Astrocyte (in vitro differentiated cells and primary cell): ENCODE measurements at places on chromosomes 1 and 21.

DNA sequence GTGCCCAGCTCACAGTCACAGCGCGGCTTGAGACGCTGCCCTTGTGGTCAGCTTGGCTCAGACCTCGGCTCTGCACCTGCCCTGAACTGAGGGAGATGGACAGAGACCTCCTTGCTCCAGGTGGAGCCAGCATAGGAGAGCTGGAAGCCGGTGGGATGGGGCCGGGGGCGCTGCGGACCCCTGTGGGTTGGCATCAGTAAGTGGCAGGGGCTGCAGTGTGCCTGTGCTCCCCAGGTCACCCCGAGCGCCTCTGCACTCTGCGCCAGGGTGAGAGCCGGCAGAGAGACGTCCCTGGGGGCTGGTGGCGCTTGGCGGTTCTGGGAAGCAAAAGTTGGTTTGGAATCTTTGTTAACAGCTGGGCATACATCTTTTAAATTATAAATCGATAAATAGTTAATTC lies 105.6 kb upstream of the TTC34 start:
- no peak overlapping the region for H3K27ac ChIP-seq
- no peaks in the 10 kb centered on the region for H3K4me1 ChIP-seq
- no peaks in the 10 kb centered on the region for H3K36me3 ChIP-seq
- H3K4me3 ChIP-seq: no peak overlapping the region
- H3K27me3 ChIP-seq: no peaks in the 10 kb centered on the region

DNA sequence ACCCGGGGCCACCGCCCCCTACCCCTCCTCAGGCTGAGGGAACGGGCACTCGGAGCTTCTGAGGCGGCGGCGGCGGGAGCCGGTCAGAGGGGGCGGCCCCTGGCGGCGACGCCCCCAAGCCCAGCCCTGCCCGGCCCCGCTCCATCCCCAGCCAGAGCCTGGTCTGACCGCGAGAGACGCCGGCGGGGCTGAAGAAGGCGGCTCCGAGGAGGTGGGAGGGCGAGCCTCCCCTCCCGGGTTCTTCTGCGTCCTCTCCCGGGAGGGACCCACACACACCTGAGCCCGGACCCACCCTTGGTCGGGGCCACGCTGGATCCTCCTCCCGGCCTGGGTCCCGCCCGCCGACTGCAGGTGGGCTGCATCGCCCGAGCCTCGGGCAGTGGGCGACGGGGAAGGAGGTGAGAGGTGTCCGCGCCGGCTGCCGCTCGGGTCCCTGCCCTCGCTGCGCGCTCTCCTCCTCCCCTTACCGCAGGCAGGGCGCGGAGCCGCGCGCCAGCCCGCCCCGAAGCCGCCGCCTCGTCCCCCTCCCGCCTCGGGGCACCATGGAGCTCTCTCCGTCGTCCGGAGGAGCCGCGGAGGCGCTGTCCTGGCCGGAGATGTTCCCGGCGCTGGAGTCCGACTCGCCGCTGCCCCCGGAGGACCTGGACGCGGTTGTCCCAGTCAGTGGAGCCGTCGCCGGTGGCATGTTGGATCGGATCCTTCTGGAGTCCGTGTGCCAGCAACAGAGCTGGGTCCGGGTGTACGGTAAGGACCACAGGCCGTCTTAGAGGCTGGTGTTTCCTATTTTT lies at the start of gene RASAL2:
Gene RASAL2 (plus strand): TSS at position 154 of the 788 bp plus-strand sequence. CDS start 389 bp downstream, at position 543.
- no peaks in the 10 kb centered on the region for H3K36me3 ChIP-seq
- peaks cover 29% of the 10 kb centered on the region for H3K4me1 ChIP-seq
- H3K27me3 ChIP-seq: no peaks in the 10 kb centered on the region
- peak; percentile 34 for DNase-seq
- peak within 1 kb of the TSS; percentile 83 for H3K27ac ChIP-seq

GRCh38 chr1:116878804-116879477 lies 30.8 kb upstream of the PTGFRN start:
- peaks cover 22% of the 10 kb centered on the region for H3K4me1 ChIP-seq
- H3K27ac ChIP-seq: peak overlapping the region; percentile 81
- H3K27me3 ChIP-seq: no peaks in the 10 kb centered on the region
- peak overlapping the region; percentile 54 for H3K4me3 ChIP-seq

DNA sequence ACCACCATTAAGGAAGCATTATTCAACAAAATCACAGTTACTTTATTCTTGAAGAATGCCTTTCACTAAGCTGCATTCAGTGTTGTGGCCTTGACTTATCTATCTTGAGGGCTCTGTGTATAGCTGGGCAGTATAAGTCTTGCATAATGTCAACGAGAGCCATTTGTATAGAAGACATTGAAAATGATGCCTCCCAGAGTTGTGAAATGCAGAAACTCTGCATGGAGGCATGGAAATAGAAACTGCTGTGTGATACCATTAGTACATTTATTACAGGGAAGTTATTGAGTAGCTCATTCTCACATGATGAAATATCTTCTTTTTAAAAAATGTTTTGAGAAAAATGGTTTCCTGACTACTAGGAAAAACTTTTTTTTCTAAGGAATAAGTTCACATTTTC lies 111.4 kb upstream of the SNX7 start:
- no peak overlapping the region for H3K27ac ChIP-seq
- DNase-seq: no peak
- H3K27me3 ChIP-seq: no peaks in the 10 kb centered on the region
- no peaks in the 10 kb centered on the region for H3K4me1 ChIP-seq

DNA sequence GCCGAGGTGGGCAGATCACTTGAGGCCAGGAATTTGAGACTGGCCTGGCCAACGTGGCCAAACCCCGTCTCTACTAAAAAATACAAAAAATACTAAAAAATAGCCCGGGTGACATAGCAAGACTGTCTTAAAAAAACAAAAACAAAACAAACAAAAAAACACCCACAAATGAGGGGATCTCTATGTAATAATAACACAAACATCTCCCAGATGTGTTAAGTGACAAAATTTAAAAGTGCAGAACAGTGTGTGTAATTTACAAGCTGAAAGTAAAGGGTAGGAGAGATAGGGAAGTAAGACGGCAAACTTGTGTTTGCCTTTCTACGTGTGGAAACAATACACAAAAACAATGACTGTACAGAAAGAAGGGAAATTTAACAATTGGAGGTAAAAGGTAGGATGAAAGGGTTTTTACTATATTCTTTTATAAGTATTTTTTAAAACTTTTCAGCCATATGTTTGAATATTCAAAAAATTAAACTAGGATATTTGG lies 36.3 kb downstream of the ARID4B start:
- H3K4me1 ChIP-seq: no peaks in the 10 kb centered on the region
- no peaks in the 10 kb centered on the region for H3K36me3 ChIP-seq
- no peak for DNase-seq

DNA sequence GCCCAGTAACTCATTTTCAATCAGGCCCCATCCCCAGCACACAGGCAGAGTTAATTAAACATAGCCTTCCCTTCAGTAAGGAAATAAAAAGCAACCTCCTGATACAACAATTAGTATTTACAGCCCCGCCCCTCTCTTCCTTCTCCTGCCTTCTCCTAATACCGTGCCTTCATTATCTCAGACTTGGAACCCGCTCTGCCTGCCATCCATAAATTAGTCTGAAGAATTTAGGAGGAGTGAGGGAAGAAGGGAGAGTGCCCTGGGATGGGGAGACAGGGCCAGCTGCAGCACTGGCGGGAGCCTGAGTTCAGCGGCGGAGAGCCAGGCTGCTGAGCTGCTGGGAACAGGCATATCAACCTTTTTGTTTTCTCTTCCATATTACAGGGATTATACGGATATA lies 172.8 kb downstream of the ACTL8 start:
- H3K27ac ChIP-seq: no peak overlapping the region
- no peaks in the 10 kb centered on the region for H3K4me1 ChIP-seq
- H3K27me3 ChIP-seq: no peaks in the 10 kb centered on the region

DNA sequence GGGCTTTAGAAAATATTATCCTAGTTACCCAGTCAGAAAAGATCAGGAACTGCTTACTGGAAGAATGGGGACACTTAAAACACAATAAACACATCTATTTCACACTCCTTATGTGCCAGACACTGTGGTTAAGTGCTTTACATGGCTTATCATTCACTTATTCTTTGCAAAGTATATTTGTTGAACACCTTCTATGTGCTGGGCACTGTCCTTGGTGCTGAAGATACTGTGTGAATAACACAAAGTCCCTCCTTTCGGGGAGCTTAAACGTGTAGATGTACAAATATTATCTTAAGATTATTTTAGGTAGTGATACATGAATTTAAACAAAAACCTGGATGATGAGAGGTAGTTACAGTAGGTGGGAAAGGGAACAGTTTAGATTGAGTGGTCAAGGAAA lies 169.3 kb downstream of the ST6GALNAC5 start:
- no peaks in the 10 kb centered on the region for H3K36me3 ChIP-seq
- H3K4me3 ChIP-seq: no peak overlapping the region
- H3K27me3 ChIP-seq: no peaks in the 10 kb centered on the region

- H3K4me3 ChIP-seq: no peak overlapping the region
- no peak for DNase-seq
- no peaks in the 10 kb centered on the region for H3K27me3 ChIP-seq
- no peak overlapping the region for H3K27ac ChIP-seq
- peaks cover 3% of the 10 kb centered on the region for H3K4me1 ChIP-seq
Measured at GRCh38 chr1:219575563-219575962, 37.3 kb downstream of the ZC3H11B start.

DNA sequence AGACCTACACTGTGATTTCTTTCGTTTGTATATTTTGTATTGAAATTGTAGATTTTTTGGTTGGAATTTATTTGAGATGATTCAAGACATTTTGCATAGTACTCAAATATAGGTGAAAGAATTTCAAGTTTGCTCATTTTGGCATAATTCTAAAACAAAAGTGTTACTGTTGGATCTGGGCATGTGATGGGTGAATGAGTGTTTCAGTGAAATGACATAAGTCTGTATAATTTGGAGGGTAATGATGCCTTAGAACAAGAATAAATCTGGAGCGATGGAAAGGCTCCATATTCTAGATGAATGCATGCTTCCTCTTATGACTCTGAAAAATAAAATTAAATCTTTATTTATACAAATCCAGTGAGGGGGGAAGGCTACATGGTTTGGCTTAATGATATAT lies 41.0 kb downstream of the NFIA start:
- H3K36me3 ChIP-seq: no peaks in the 10 kb centered on the region
- no peak overlapping the region for H3K27ac ChIP-seq
- no peak overlapping the region for H3K4me3 ChIP-seq
- no peak for DNase-seq
- H3K4me1 ChIP-seq: no peaks in the 10 kb centered on the region

GRCh38 chr1:201468844-201469644 lies at the start of gene PHLDA3:
TSS of gene PHLDA3 (minus strand) at chr1:201469188. CDS start at chr1:201468786, 402 bp downstream.
- peak; percentile 89 for DNase-seq
- no peaks in the 10 kb centered on the region for H3K27me3 ChIP-seq
- H3K36me3 ChIP-seq: peaks cover 13% of the 10 kb centered on the region
- peaks cover 25% of the 10 kb centered on the region for H3K4me1 ChIP-seq
- H3K4me3 ChIP-seq: peak within 1 kb of the TSS; percentile 96
